ENCODE measurements at places on chromosomes 12 and 14.
A peak's percentile ranks its signal among the peaks of the same experiment; 100 is the strongest.

DNA sequence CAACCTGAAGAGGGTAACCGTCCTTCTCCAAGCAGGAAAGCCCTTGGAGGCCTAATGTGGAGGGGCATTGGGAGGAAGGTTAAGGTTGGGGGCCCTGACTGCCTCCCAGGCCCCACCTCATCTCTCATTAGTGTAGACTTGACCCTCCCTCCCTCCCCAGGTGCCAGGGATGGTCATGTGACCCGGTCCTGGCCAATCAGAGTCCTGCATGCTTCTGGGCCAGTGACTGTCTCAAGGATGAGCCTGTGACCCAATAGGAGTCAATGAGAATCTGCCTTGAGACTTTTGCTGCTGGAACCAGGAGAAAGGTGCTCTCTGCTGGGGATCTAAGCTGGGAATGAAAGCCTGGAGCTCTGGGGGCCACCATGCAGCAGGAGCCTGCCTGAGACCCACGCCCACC lies 70.8 kb downstream of the NCOR2 start:
- DNase-seq, result no peak

- no peak for DNase-seq
Measured at GRCh38 chr14:79914595-79914994, 296.7 kb downstream of the DIO2 start.

DNA sequence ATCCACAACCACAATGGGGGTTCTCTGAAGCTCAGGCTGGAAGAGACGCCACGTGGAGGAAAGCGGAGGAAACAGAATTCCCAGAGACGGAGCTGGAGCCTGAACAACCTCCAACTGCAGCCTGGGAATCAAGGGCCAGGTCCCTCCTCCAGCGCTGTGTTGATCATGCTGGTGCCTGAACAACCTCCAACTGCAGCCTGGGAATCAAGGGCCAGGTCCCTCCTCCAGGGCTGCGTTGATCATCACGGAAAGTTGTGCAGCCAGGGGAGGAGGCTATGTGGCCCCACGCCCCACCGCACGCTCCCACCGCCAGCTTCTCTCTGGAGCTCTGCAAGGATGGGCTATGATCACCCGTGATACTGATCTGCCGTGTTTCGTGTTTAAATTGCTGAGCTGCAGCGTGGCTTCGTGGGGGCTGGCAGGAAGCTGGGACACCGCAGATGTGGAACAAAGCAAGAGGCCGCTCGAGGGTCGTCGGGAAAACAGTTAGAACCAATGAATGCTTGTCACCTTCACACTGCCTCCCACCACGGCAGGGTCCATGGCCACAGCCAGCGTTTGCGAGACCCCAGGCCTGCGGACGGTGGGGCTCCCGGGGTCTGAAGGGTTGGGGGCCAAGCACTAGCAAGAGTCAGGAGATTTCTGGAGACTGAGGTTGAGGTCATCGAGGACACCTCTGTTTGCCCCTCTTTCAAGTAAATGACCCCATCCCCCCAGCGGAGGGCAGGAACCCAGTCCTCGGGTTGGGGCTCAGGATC lies 51.8 kb upstream of the FBRSL1 start:
- no peak for DNase-seq

DNA sequence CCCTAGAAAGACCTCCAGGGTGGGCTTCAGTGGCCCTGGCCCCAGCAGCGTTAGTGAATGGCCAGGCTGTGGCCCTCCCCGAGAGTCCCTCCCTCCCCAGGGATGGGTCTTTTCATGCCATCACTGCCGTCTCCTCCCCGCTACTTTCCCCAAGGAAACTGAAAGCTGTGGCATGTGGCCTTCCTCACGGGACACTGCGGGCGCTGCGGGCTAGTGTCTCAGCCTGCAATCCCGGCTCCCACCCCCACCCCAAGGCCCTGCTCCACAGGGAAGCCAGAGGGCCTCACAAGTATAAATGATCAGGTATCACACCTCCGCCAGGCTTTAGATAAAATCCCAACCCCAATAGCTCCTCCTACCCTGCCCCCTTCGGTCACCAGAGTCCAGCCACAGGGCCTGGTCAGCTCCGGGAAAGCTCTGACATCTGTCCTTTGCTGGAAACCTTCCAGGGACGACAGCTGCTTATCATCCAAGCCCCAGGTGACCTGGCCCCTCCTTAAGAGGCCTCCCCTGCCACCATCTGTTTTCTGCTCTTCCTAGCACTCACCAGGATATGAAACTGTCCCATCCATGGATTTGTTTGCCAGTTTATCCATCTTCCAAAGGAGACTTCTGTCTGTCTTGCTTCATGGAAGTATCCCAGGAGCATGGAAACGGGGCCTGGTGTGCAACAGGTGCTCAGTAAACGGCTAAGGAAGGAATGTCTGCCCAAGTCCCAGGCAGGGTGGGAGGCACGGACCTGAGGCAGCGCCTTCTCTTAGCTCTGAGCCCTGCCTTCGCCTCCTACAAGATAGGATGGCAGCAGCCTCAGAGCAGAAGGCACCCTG lies 31.6 kb downstream of the CCDC85C start:
- no peak for DNase-seq

DNA sequence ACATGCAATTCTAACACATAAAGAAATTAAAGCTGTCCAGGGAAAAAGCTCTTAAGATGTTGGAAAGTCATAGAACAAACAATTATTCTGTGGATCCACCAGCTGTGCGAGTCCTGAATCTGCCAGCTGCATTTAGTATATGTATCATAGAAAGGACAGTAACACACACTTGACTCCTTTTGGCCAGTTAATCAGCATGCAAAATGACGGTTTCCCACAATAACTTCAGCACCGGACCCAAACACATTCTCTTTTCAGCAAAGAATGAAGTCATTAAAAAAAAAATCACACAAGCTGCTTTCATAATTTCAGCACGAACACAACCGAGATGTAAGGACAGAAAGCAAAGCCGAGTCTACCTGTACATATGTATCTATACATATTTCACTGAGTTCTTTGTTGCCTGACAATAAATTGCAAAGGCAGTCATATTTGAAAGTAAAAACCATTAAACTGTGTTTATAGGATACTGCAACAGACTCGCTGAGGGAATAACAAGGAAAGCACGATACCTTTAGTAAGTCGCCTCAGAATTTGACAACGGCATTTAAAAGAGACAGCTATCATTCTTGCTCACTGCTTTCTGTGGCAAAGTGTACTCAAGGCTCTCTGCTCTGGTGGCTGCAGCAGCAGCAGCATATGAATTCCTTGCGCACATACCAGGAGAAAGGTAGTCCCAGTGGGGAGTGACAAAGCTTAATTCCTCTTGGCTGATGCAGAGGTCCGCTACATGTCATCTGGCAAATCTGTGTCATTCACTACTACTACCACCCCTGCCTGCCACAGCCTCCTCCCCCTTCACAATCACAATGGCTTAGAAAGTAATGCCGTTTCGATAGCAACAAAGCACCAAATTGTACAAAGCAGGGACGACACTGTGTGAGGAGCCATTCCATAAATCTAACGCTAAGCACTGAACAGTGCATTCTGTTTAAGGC lies at the start of gene GRIP1:
TSS of gene GRIP1 (minus strand) at position 739 of the 938 bp plus-strand sequence. CDS start at position 567, 172 bp downstream.
- DNase-seq, result no peak

DNA sequence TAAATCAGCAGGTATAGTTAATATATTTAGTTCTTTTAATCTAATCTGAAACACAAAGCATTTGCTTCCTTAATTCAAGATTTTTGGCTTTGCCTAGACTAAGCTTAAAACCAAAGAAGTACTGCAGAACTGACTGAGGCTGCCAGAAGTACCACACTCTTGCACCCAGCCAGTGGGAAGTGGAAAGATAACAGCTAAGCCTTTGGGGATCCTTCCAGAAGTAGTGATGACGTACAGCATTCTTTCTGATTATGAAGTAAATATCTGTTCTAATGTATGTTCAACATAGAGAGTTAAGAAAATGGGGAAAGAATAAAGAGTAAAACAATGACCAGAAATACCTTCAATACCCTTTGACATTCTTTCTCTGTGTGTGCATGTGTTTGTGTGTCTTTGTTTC lies 19.3 kb downstream of the NTF3 start:
- DNase-seq, result no peak

DNA sequence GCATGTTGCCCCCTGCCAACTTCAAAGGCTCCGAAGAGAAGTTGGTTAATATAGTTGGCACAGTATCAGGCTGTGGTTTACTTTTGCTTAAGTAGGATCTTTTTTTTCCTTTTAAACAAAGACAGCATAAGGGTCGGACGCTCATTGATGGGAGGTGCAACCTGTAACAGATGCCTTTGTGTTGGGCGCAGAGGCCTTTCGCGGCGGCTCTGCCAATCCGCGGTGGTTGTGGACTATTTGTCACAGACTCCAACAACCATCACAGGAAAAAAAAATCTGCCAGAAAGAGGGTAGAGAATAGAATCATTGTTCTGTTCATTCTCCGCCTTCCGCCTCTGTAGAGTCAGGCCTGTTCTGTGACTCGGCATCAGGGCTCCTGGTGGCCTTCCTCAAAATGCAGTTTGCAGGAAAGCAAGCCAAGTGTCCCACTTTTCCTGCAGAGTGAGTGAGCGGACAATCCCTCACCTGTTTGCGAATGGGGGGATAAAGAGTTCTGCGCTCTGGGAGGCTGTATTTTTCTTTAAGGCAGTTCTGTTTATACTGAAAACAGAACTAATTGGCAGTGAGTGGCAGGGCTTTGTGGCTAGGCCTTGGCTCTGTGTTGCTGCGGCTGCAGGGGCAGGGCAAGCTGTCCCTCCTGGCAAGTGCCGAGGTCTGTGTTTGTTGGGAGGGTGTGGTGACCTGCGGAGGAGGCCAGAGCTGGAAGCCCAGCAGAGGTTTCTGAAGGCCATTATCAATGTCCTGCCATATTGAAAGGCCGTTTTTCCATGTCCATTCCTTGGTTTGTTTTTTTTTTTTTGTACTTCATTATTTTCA lies 83.0 kb upstream of the PIWIL1 start:
- no peak for DNase-seq

GRCh38 chr12:12445882-12446181 lies 89.0 kb downstream of the BORCS5 start:
- DNase-seq, result no peak

- DNase-seq, result peak; percentile 77
Measured at GRCh38 chr12:49824895-49825294, 3.3 kb downstream of the NCKAP5L start.

Data from kidney capillary endothelial cell (primary cell).